ENCODE measurements at places on chromosomes 3 and 15.
A peak's percentile ranks its signal among the peaks of the same experiment; 100 is the strongest.

GRCh38 chr15:48177383-48177765 is 721 bp downstream of the MYEF2 start:
- no peak for DNase-seq

GRCh38 chr3:31288641-31289100 is 244.1 kb upstream of the STT3B start:
- no peak for DNase-seq

DNA sequence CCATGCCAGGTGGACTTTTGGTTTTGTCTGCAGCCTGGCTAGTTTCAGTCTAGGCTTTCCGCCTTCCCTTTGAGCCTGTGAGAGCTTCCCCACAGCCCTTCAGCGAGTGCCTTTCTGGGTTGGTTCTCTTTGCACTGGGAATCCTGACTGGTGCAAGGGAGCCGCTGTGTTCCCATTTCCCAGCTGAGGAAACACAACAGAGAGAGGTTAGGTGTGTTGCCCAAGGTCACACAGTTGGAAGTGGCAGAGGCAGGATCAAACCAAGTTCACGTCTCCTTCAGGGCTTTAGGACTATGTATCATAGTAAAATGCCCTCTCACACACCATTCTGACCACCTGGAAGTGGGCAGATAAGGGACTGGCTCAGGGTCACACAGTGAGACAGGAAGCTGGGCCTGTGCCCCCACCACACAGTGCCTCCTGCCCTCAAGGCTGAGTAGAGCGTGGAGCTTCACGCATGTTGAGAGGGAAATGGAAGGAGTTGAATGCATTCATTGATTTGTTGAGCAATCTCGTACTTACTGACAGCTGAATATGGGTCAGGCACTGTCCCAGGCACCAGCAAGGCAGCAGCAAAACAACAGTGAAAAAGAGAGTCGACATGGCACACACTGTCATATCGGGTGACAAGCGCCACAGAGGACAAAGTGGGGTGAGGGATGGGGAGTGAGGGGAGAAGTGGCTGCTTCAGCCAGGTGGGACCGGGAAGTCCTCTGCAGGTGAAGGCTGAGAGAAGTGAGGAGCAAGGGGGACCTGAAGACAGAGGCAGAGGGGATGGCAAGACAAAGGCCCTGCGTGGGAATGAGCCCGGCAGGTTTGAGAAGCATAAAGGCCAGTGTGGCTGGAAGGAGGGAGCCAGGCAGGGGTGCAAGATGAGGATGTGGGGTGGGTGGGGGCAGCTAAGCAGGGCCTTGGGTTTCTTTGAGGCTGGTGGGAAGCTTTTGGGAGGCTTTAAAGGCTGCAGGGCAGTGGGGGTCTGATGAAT is 12.3 kb upstream of the ANPEP start:
- no peak for DNase-seq

GRCh38 chr3:61761694-61762430 is 200.5 kb downstream of the PTPRG start:
- DNase-seq: no peak

DNA sequence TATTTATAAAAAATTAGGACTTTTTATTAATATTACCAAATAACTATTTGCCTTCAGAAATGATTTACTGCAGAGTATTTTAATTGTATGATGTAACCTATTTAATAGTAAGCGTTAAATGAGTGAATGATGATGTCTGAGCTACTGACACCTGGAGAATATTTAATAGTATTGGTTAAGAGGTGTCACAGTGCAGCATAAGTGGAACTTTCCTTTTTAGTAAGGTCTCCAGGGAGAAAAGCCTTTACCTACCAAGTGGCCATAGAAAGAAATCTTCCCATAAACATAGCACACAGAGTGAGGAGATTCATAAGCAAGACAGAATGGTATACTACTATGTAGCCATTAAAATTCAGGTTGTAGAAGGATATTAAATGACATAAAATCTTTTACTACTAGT is 441.7 kb downstream of the TBL1XR1 start:
- DNase-seq: peak; percentile 7

DNA sequence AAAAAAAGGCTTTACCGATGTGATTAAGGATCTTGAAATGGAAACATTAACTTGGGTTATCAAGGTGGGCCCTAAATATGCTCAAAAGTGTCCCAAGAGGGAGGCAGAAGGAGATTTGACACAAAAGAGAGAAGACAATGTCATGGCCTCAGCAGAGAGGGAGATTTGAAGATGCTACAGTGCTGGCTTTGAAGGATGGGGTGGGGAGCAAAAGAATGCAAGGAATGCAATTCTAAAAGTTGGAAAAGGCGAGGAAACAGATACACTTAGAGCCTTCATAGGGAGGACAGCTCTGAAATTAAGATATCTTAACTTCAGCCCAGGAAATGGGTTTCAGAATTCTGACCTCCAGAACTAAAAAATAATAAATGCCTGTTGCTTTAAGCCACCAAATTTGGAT is 314.5 kb upstream of the CCDC54 start:
- DNase-seq: no peak

DNA sequence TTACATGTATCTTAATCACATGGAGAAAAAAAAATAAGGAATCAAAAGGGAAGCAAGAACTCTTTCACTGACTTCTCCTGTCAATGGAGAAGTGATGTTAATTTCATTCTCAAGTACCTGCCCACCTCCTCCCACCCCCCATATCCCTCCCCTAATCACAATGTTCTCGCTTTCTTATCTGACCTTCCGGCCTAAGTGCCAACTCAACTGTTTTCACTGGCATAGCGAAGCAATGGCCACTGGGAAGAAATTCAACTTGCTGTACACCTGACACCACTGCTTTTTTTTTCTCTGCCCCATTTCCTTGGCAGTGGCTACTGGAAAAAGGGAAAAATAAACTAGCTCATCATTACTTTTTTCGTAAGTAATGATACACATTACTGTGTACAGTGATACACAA is 3.8 kb downstream of the SGO1 start:
- no peak for DNase-seq

DNA sequence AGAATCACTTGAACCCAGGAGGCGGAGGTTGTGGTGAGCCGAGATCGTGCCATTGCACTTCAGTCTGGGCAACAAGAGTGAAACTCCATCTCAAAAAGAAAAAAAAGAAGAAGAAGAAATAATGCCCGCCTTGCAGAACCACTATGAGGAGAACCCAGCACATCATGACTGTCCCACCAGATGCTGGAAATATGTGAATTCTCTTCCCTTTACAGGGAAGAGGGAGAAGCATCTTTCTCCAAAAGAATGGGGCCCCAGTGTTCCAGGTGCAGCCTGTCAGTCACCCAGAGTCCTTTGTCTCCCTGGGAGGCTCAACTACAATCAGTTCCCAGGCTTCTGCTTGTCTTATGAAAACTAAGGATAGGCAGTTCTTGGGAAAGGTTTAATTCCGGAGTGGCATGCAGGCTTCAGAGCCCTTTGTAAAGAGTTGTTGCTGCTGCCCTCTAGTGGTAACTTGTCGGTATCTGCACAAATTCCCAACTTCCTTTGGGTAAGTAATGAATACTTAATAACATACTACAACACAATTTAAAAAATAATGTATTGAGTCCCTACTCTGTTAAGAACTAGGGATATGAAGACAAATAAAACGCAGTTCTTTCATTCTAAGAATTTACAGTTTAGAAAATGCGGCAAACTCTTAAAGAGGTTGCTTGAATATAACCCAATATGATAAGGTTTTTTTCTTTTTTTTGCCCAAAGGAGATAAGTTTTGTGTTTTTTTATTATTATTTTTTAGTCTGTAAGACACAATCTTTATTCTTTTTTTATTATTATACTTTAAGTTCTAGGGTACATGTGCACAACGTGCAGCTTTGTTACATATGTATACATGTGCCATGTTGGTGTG is 18.6 kb upstream of the TICRR start:
- peak; percentile 27 for DNase-seq

DNA sequence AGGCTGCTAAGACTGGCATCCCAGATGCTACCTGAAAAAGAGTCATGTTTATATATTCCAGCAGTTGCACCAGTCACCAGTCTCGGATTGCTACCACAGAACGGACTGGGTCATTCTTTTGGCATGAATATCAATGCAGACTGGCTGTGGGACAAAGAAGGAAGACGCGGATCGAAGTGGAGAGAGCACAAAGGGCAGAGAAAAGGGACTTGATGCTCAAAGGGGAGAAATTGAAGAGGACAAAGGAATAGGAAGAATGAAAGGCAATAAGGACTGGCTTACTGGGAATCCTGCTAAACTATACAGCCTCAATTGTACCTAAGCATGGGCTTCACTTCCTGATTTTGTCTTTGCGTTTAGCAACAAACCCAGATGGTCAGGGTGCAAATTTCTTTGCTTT is 15.3 kb upstream of the DIS3L start:
- no peak for DNase-seq

- no peak for DNase-seq
Measured at GRCh38 chr3:159711560-159712333, 276.9 kb upstream of the IL12A start.

- no peak for DNase-seq
Measured at GRCh38 chr3:194837457-194838127, 151.9 kb downstream of the FAM43A start.

DNA sequence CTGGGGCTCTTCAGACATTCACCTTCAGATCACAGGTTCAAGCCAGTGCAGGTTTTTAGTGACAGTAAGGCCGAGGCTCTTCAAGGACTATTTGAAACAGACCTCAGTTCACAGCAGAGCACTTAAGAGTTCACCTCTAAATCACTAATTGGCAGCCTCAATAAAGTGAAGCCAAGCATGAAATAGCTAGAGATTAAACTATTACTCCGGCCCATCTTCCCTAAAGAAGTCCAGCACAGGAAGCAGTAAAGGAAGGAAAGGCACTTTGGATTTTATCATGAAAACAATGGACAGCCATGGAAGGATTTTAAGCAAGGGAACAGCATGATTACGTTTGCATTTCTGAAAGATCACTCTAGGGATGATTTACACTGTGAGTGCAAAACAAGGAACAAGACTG is 27.6 kb upstream of the ARL6 start:
- DNase-seq: peak; percentile 69

- DNase-seq: no peak
Measured at GRCh38 chr3:136390574-136390973, 140.4 kb downstream of the PCCB start.

GRCh38 chr15:81288040-81288439 is 35.9 kb downstream of the STARD5 start:
- no peak for DNase-seq

Measured in NCI-H187 (cell line).